Activated CD4-positive, CD25-positive, alpha-beta regulatory T cell treated with anti-CD3 and anti-CD28 coated beads, Interleukin-2, amount 50 U/mL, for 16 hours (primary cell): ENCODE measurements at places on chromosomes 4 and X.

DNA sequence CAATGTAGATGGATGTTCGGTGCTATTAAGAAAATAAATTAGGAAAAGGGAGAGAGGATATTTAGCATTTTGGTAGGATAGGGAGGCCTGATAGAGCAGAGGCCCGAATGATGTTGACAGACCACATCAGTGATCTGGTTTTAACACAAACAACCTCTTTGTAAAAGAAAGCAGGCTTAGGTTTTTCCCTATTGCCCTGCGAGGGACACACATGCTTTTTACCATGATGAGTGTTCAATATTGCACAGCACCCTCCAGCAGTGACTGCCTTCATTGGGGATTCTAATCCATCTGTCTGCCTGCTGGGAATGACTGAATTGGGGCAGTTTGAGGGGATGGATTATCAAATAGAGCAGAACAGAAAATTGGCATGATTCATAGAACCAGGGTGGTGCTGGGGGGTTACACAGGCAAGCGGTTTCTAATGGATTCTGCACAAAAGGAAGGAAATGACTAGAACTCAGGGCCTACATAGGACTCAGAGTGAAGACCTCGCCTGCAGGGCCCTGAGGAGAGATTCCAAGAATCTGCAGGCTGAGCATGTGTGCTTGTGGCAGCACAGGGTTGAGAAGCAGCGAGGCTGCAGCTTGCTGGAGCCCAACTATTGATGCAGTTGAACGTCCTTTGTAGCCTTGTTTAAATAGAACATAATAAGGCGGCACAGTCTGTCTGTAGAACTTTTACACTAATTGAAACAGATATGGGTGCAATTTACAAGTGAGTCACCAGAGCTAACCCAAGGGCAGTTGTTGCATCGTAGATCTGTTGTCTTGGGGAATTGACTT, 58.0 kb downstream of the RHOH start:
- no peak for DNase-seq

DNA sequence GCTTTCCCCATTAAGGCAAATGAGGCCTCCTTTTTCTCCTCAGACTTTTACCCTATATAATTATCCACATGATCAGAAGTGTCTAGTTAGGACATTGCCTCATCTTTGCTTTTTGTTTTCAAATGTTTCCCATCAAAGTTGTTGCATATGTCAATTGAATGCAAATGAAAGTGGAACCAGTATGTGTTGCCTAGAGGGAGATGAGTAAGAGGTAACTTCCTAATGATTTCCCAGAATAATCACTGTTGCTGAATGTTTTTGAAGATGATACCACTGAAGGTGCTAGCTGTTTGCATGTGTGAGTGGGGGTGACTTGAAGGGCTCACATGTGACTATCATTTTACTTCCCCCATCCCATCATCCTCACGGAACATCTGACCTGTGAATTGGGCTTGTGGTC, 33.9 kb downstream of the PAK3 start:
- DNase-seq = no peak

DNA sequence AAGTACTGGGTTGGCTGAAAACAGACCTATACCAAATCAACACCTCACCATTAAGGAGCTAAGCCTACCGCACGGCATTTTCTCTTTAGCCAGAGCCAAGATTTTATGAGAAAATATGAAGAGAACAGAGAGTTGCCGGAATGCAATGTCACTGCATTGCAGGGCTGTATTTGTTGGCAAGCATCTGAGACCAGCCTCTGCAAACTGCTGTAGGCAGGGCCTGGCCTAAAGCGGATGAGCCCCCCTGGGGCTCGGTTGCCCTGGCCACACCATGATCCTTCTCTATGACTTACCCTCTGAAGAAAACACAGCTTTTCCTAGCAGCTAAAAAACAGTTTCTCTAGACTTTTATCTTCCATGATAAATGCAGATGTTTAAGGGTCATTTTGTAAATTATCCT, 120.5 kb upstream of the SORBS2 start:
- DNase-seq = no peak

DNA sequence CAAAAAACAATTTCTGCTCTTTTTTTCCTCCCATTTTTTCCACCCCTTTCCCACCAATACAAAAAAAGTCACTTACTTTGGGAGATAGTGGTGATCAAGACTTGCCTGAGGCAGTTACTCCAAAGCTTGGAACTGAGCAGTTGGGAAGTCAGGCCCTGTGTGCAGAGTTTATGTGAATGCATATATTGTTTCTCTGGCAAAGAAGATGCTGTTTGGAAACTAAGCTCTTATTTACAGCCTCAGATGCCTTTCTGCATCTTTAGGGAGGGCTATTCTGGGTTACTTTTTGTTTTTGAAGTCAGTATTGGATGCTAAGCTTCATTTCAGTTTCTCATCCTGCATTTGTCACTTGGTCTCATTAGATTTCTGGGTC, 136.3 kb downstream of the ZNF330 start:
- no peak for DNase-seq

DNA sequence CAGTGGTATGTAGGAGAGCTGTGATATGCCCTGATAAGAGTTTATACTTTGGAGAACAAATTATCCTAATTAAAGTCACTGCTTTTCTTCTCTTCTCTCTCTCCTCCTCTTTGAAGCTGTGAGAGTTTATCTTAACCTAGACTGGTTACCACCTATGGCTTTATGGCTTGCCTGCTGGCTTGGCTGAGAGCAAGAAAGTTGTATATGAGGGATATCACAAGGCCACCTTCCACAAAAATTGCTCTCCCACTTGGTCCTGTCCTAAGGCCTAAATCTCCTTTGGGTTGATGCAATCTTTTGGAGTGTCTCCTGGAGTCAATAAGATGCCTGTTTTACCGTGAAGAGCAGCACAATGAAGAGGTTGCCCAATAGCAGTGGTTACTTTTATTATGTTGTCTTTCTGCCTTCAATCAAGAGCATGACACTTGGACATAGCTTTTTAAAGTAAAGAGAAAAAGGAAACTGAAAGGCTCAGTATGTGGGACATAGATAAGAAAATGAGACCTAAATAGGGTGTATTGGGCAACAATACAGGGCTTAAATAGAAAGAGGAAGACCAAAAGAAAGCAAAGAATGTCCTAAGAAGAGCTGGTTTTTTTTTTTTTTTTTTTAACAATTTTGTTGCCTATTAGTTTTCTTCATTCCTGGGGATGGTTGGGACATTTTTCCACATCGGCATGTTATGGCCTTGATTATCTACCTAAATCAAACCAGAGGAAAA, 9.2 kb downstream of the GUCY1A1 start:
- no peak for DNase-seq

DNA sequence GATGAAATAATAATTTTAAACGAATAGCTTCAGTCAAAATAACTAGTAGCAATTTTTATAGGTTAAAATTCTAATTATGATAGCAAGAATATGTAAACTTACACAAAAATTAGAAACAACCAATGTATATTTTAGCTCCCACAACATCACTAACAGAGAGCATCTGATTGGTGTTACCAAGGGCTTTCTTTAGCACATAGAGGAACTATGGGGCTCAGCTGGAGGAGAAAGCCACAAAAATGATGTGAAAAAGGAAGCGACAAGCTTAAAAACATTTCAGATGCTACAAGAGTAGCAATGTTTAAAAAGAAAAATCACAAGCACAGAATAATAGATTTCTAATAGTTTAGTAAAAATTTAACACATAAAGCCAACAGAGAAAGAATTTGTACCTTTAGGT, 56.3 kb downstream of the ATP8A1 start:
- DNase-seq = no peak

DNA sequence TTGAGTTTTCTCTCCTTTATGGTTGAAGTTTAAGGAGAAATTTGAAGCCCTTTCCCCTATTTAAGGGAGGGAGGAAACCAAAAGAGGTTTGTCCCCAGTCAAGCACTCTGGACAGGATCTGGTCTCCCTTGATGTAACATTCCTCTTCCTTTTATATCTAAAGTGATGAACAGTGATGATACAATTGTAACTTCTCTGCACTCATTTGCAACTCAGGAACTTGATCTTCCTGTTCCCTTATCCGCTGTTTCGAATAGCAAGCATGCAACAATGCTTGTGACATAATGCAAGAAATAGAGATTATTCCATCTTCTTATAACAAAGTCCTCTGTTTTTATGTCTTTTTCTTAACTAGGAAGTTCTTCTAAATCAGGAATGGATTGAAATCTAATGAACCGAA, 18.3 kb downstream of the ALPK1 start:
- no peak for DNase-seq

GRCh38 chrX:124504111-124504983, 158.0 kb downstream of the SH2D1A start:
- no peak for DNase-seq

- no peak for DNase-seq
Measured at GRCh38 chrX:16487620-16488385, 162.2 kb upstream of the S100G start.

DNA sequence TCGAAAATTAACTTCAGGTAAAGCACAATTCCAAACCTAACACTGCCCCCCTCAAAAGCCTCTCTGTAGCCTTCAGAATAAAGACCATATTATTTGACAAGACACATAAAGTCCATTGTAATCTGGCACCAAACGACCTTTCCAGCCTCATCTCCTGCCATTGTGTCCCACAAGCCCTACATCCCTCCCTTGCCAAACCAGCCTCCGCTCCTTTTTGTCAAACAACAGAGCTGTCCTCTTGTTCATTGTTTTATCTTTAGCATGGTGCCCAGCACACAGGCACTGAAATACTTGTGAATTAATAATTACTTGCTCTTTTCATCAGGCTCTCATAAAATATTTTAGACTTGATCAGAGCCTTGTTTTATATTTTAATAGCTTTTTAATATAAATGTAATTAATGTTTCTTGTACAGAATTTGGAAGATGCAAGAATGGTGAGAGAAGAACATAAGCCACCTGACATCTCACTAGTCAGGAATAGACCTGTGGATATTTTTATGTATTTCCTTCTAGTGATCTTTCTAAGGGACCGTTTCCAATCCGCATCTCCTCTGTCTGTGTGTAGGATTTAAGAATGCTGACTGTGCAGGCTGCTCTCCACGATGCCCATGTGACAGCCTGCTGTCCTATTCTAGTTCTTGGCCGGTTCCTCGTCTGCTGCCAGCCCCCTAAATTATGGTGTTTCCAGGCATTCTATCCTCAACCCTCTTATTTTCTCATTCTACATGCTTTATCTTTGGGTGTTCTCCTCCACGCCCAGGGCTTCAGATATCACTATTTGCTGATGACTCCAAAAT, 3.0 kb upstream of the IRF2 start:
- no peak for DNase-seq

DNA sequence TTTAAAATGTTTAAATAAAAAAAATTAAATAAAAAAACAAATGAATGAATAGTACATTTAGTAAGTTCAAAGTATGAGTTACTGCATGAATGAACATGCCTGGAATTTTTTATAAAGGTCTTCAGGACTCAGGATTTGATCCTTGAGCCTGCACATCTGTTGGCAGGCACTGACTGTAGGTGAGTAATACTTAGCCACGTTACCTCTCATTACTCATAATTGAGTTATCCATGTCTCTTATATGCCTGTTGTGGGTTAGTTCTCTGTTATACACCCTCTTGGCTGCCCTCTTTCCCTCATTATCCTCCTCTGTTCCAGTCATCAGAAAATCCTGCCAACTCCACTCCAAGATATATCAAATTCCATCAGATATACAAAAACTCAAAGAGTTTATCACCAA, 276.0 kb downstream of the FBXW7 start:
- DNase-seq = no peak

GRCh38 chrX:150899191-150899757, 806 bp upstream of the CD99L2 start:
- DNase-seq = no peak

GRCh38 chr4:145907390-145907789, 31.2 kb downstream of the ZNF827 start:
- DNase-seq = no peak

GRCh38 chr4:74268643-74269042, 39.6 kb upstream of the EPGN start:
- DNase-seq = no peak

- no peak for DNase-seq
Measured at GRCh38 chrX:31201503-31201902, 129.7 kb upstream of the FTHL17 start.
